ENCODE measurements at places on chromosomes 12 and 14.

DNA sequence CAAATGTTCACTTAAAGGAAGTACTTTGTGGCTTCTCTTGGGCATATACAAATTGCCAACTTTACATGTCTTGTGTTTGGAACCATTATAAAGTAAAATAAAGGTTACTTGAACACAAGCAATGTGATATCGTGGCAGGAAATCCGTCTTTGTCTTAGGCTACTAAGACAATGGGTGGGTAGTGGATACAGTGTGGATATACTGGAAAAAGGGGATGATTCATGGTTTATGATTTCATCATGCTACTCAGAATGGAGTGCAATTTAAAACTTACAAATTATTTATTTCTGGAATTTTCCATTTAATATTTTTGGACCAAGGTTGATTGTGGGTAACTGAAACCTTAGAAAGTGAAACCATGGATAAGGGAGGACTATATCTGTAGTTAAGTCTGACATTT is 48.4 kb downstream of the MYRFL start:
- DNase-seq: no peak

DNA sequence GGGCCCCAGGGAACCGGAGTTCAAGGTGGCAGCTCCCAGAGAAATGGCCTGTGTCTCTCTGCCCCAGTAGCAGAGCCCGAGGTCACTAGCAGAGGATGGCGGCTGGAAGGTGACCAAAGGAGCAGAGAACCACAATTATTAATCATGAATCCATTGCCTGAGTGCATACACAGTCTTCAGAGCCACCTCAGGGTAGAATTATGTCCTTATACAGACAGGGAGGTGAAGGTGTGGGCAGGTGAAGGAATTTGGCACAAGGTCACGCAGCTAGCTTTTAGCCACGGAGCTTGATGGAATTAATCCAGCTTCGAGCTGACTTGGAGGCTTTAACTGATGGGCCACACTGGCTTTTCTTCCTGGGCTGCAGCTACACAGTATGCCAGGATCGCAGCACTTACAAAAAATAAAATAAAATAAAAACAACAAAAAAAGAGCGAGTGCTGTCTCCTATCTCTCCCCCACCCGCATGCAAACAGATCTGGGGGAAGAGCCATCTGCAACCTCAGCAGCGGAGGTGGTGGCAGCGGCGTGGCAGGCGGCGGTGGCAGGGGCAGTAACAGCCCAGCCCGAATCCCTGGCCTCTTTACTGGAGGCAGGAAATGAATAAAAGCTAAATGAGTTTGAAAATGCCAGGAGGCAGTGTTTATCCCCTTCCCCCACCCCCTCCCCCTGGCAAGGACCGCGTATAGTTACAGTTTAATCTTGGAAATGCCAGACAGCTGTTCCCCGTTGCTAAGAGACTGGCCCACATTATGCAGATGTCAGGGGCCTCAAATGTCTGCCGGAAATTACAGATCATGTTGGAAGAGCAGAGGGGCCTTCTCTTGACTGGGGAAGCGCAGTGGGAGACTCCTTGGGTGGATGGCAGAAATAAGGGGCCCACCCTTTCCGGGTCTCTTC is 93.5 kb downstream of the LRRC74A start:
- DNase-seq: no peak

- no peak for DNase-seq
Measured at GRCh38 chr14:91509878-91510170, 286 bp downstream of the PPP4R3A start.

DNA sequence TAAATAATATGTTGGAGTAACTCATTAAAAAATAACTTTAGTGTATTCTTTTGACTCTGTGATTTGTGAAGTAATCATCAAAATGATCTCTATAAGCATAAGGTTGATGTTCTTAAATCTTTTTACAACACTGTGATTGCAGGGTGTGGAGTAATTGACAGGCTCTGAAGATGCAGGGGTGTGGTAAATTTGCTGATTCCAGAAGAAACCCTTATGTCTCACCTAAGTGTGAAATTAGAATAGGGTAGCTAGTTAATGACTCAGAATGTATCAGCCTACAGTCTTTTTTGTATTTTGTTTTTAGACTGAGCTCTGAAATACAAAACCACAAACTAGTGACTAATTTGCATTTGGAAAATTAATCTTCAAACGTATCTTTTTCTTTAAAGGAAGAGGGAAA is 5.9 kb downstream of the PRPF39 start:
- no peak for DNase-seq

DNA sequence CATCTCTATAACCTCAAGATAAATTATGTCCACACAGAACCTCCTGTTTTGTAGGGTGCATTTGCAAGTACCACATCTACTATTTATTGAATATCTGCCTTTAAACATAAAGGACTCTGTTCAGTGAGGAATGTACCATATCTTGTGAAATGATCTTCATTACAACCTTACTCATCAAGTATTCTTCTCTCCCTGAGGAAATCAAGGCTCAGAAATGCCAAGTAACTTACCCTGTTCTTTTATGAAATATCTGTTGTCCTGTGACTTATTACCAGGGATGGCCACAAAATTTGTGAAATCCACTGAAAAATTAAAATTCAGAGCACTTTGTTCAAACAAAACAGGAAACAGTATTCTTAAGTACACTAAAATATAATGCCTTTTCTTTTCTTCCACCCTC is 366.7 kb downstream of the GALC start:
- no peak for DNase-seq

All from activated CD4-positive, alpha-beta T cell treated with anti-CD3 and anti-CD28 coated beads for 1 hour (primary cell).